ENCODE measurements at places on chromosomes 13 and 19.

DNA sequence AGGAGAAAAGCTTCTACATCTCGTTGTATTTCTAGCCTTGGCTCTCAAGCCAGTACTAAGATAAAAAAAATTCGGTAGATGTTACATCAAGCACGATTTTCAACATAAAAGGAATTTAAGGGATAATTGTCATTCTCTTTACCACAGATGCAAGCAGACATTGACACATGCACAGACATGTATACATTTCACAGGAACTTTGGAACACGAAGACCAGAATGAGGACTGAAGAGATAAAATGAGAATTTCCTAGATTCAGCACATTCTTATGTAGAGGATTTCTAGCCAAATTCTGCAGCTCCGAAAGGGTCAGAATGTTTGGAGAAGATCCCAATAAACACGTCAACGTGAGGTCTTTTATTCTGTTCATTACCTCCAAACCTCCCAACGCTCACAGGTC, 284.5 kb upstream of the ARGLU1 start:
- no peak for DNase-seq

GRCh38 chr13:97318532-97318931, 96.4 kb downstream of the MBNL2 start:
- DNase-seq, result no peak

DNA sequence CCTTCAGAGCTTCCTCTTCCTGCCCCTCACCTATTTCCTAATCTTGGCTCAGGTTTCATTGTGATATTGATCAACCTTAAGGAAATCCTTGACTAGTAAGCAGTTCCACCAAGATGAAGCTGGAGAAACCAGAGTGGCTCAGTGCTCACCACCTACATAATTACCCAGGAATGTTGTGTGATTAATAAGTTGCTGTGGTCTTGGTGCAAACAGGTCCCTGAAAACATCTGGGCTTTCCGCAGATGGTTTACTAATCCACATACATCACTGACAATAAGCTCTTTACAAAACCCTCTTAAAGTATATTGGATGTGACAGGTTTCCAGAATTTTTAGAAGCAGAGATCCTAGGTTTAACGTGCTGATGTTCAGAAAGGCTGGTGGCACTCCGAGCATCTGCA, 8.6 kb upstream of the SERP2 start:
- DNase-seq, result peak; percentile 48

GRCh38 chr19:10141479-10141878, 21.8 kb upstream of the EIF3G start:
- no peak for DNase-seq

GRCh38 chr19:31538879-31539278, 189.6 kb upstream of the TSHZ3 start:
- DNase-seq, result no peak

Data from fibroblast of lung (primary cell).